Endothelial cell of umbilical vein (primary cell): ENCODE measurements at places on chromosomes 6 and 20. TPM values are rescaled to one million over a fixed set of nuclear protein-coding genes. Genes with fewer than 3 reads are reported as not detected.

PNLDC1 gene
- not detected in 2 replicates for total RNA-seq

TSPYL4 gene
- 24.5 and 34.4 TPM in 2 replicates for total RNA-seq

APCDD1L gene
- 0.88 and 1.4 TPM in 2 replicates for total RNA-seq

BMP5 gene
- not detected in 2 replicates for total RNA-seq

SLC35F1 gene
- total RNA-seq: not detected in 2 replicates

SMOC2 gene
- not detected in 2 replicates for total RNA-seq

GRCh38 chr6:84222426-84222825 is 5.0 kb downstream of the CEP162 start:
- no peak for DNase-seq

GRCh38 chr6:164663634-164664033 is 645.8 kb downstream of the C6orf118 start:
- DNase-seq: no peak

- DNase-seq: no peak
Observed at GRCh38 chr20:60695226-60696000, 556.6 kb upstream of the CDH4 start.

GRCh38 chr6:35673755-35674154 is 15.0 kb downstream of the FKBP5 start:
- no peak for DNase-seq

DNA sequence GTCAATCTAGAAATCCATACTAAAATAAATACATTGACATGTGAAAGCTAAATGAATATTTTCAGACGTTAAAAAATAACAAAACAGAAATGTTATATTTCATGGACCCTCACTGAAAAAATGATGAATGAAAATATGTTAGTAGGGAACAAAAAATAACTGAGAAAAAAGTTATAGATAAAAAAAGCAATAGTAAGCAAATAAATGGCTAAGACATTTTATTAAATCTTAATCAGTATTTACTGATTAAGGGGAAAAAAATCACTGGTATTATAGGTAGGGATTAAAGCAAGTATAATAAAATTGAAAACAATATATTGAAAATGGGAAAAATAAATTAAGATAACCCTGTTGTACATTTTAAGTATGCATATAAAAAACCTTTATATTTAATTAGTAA is 468.1 kb upstream of the MANEA start:
- no peak for DNase-seq

- no peak for DNase-seq
Observed at GRCh38 chr6:39518221-39518620, 195.7 kb upstream of the KCNK16 start.

- DNase-seq: peak; percentile 30
Observed at GRCh38 chr6:55886185-55886836, 10.9 kb upstream of the BMP5 start.

GRCh38 chr6:100283285-100283684 is 181.4 kb downstream of the SIM1 start:
- DNase-seq: no peak

DNA sequence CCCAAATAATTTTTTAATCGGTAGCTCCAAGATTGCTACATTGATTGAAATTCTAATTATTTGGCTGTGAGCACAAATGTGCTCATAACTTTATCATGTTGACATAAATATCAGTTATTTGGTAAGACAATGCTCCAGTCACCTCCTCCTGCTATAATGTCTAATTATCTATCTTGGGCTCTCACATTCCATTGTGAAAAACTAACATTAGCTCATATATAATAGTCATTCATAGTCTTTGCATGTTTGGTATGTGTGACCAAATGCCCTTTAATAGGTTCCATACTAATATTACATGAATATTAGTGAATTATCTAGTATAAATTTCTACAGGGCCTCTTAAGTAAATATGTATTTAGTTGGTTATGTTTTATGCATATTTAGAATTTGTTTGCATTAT is 185.6 kb upstream of the MCHR2 start:
- DNase-seq: no peak
